ENCODE measurements at places on chromosomes 5 and 9.
A peak's percentile ranks its signal among the peaks of the same experiment; 100 is the strongest.

GRCh38 chr5:147887026-147887627 lies 8.6 kb downstream of the SCGB3A2 start:
- DNase-seq: peak; percentile 19

GRCh38 chr5:90844931-90845330 lies 286.3 kb downstream of the ADGRV1 start:
- DNase-seq: no peak

- DNase-seq: no peak
These were observed 30.4 kb downstream of the JADE2 start for GRCh38 chr5:134555890-134556311.

- DNase-seq: no peak
These were observed 126.0 kb upstream of the BOD1 start for GRCh38 chr5:173742432-173742816.

- no peak for DNase-seq
These were observed 4.6 kb upstream of the TRAF2 start for GRCh38 chr9:136881691-136882108.

Data from NCI-H774 (cell line).